ENCODE measurements at places on chromosomes 4 and X.

GRCh38 chrX:1877780-1878179, 262.9 kb downstream of the ASMT start:
- no peak for DNase-seq

GRCh38 chr4:177568931-177569330, 126.7 kb upstream of the AGA start:
- no peak for DNase-seq

DNA sequence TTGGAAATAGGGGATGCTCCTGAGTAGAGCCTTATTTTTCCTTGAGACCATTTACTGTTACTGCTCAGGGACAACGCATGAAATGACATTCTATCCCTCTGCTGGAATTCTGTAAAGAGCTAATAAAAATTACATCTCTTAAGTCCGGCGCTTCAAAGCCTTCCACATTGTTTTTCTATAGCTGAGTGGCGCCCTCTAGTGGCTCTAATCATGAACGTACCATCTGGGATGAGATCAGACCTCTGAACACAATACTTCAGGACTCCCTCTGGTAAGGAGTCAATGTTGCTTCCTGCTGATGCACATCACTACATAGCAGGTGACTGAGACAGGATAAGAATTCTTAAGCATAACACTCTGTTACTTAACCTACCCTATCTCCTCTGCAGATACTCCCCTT, 6.0 kb downstream of the HMGN5 start:
- no peak for DNase-seq

- DNase-seq = peak; percentile 5
These were observed 9.6 kb upstream of the INTU start for GRCh38 chr4:127622921-127623796.

GRCh38 chr4:111572470-111572869, 572.8 kb upstream of the FAM241A start:
- no peak for DNase-seq

GRCh38 chr4:23422878-23423277, 467.0 kb downstream of the PPARGC1A start:
- DNase-seq = no peak

DNA sequence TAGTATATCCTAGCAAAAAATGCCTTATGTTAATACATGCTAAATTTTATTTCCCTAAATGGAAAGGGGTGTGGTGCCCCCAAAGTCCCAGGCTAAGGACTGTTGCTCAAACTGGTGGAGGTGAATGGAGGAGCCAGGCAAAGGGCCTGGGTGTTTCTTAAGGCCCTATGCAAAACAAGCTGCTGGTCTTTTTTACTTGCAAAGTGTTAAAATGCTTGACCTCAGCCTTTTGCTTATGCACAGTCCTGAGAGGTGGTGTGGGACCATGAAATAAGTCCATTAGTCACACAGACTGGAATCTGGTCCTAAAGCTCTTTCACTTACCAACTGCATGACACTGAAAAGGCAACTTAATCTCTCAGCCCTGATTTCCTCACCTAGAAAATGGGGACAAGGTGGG, 223.5 kb upstream of the MBNL3 start:
- no peak for DNase-seq

DNA sequence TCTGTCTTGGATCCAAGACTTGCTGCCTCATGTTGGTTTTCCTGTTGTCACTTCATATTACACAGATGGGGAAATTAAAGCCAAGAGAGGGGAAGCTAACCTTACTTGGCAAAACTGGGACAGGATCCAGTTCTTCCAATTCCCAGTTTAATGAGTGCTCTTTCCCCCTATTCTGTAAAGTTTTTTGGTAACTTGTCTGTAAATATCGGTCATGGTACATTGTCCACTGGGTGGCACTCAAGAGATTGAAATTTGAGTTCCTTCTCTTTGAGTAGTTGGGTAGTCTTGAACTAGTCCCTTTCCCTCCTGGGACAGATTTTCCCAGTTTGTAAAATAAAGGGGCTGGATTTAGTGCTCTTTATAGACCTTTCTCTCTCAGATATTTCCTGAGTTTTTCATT, 12.4 kb upstream of the EOLA2 start:
- DNase-seq = no peak

DNA sequence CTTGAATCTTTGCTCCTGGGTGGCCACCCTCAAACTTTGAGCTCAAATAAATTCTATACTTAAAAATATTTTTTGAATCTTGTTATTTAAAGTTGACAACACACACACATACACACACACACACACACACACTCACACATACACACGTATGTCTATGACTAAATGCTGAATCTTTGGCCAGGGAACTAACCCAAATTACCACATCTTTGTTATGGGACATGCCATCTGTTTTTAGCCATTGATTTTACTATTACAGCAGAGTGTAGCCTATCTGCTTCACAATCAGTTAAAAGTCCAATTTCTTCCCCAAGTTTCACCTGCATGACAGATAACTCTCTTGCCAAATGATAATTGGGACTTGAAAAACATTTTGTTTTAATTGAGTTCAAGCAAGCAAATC, 45.0 kb upstream of the USP46 start:
- DNase-seq = no peak

- peak; percentile 93 for DNase-seq
These were observed at the start of gene TNIP2 for GRCh38 chr4:2755821-2756690. TSS of gene TNIP2 (minus strand) at chr4:2756336. CDS start at chr4:2756289, 47 bp downstream.

DNA sequence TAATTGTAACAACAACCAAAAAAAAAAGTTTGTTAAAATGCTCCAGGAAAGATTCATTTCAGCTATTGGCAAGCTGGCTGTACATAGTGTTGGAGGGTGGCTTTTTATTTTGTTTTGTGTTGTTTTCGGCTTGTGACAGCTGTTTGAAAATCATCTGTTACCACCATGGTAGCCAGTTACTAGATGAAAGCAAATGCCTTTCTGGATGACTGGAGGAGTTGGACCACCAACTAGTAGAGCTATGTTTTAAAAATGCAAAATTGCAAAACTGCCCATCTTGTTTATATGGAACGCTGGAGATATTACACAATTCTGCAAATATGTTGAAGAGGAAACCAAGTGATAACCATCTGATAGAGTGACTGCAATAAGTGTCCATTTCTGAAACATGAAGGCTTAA, 53.2 kb upstream of the TNIP3 start:
- no peak for DNase-seq

- no peak for DNase-seq
These were observed 312.5 kb upstream of the ANXA10 start for GRCh38 chr4:167779864-167780263.

- DNase-seq = no peak
These were observed 10.3 kb downstream of the VGLL1 start for GRCh38 chrX:136542281-136542680.

DNA sequence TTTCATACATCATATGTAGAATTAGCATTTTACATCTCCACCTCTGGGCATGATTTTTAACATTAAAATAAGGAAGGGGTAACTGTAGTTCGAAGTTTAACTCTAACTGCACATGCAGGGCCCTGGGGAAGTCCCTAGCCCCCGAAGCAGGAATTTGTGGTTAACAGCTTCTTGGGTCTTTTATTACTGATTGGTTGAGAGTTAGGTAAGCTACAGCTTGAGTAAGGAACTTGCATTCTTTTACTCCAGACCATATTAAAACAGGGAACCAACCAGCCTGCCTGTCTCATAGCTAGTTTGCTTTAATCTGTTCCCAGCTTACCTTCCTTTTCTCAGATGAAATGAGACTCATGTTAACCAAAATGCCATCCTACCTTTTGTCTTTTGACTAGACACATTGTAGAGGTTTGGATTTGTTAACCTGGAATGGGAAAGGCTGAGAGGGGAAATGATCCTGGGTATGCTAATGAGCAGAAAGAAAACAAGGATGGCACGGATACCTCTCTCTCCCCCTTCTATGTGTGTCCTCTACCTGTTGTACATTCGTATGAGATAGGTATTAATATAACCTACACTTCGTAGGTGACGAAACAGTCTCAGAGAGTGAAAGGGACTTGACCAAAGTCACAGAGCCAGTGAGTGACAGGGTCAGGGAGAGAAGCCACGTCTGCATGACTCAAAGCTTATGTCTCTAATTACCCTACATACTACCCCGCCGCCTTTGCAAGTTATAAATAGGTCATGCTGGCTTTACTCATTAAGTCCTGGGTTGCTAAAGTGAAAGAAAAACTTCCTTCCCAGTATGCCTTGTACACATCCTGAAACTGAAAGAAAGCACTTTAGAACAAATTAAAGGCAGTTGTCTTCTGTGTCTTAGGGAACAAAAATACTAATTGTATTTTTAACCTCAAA, 119.5 kb upstream of the AFF2 start:
- DNase-seq = no peak

GRCh38 chr4:122297694-122298093, 81.1 kb upstream of the ADAD1 start:
- DNase-seq = no peak

DNA sequence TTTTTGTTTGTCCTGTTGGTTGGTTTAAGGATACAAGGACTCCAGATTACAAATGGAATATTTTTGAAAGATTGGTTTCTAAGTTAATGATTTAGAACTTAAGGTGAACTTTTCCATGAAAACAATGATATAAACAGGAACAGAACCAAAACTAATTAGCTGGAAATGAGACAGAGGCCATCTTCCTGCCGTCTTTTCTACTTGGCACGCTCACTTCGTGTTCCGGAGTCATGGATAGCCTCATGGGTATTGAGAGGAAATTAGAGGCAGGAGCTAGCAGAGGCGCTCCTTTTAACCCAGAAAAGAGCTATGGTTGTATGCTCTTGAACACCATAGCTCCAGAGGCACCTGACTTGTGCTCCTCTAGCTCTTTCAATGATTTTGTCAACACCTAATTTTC, 2.4 kb downstream of the FAM241A start:
- no peak for DNase-seq

Measured in GM12892 (cell line).